ENCODE measurements at places on chromosomes 11 and 22.

- DNase-seq: no peak
Measured at GRCh38 chr11:7098235-7098832, 9.5 kb downstream of the RBMXL2 start.

DNA sequence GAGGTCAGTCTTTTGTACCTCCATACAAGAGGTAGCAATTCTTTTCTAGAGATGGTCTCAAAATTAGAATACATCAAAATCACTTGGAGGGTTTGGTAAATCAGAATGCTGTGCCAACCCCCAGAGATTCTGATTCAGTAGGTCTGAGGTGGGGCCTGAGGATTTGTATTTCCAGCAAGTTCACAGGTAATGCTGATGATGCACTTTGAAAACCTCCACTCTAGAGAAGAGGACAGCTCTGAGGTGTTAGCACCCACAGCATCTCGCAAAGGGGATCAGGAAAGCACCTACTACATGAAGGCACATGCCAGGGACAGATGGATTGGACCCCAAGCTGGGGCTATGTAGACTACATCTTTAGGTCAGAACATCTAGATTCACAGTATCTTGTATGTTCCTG lies 7.2 kb downstream of the KCTD14 start:
- no peak for DNase-seq

GRCh38 chr11:70916351-70916750 lies 336.0 kb downstream of the SHANK2 start:
- DNase-seq: no peak

GRCh38 chr22:42717197-42717928 lies 3.3 kb downstream of the A4GALT start:
- DNase-seq: no peak

- DNase-seq: no peak
Measured at GRCh38 chr11:50072226-50073112, 39.8 kb downstream of the OR4C45 start.

GRCh38 chr11:126129727-126130671 lies 67.3 kb upstream of the CDON start:
- no peak for DNase-seq

- DNase-seq: no peak
Measured at GRCh38 chr22:47384977-47385376, 622.5 kb downstream of the TBC1D22A start.

DNA sequence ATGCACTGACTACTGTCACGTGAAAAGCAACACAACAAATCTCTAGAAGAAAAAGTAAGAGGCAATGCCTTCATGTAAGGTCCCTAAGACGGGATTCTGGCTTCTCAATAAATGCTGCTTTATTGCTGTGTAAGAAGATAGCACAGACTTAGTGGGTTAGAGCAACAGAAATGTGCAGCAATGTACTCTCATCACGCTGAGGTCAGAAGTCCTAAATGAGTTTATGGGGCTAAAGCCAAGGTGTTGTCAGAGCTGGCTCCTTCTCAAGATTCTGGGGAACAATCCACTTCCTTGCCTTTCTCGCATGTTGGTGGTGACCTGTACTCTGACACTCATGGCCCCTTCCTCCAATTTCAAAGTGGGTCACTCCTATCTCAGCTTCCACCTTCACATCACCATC lies 93.4 kb downstream of the SHANK2 start:
- DNase-seq: no peak

- DNase-seq: no peak
Measured at GRCh38 chr11:2512431-2513407, 67.9 kb downstream of the KCNQ1 start.

GRCh38 chr22:20551805-20552442 lies 44.5 kb downstream of the MED15 start:
- peak; percentile 61 for DNase-seq

- no peak for DNase-seq
Measured at GRCh38 chr22:31474743-31475142, 14.9 kb downstream of the EIF4ENIF1 start.

DNA sequence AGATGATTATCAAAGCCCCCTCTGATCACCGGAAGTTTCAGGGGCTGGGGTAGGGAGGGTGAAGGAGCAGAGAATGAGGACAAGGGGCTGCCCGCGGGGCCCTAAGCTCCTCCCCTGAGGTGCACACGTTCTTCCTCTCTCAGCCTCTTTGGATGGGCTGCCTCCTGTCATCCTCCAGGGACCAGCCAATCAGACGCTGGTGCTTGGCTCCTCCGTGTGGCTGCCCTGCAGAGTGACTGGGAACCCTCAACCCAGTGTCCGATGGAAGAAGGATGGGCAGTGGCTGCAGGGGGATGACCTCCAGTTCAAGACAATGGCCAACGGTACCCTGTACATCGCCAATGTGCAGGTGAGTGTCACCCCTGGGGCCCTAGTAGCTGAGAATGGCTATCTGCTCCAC lies 7.5 kb downstream of the ROBO3 start:
- DNase-seq: no peak

GRCh38 chr22:41264408-41264941 lies 21.5 kb downstream of the RANGAP1 start:
- DNase-seq: peak; percentile 89

GRCh38 chr22:27459999-27460398 lies 341.6 kb downstream of the MN1 start:
- no peak for DNase-seq

DNA sequence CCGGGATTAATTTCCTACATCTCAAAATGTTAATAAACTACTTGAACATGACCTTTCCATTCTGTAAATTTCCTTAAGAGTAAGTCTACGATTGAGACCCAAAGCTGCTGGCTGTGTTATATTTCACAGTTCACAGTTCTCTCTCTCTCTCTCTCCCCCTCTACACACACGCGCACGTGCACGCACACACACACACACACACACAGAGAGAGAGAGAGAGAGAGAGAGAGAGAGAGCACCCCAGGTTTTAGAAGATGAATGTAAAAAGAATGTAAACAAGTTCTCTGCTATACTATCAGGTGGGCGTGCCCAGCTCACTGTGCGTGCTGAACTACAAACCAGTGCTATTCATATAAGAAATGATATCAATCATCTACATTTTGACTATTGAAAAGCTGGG lies 3.3 kb downstream of the BDNF start:
- DNase-seq: no peak

DNA sequence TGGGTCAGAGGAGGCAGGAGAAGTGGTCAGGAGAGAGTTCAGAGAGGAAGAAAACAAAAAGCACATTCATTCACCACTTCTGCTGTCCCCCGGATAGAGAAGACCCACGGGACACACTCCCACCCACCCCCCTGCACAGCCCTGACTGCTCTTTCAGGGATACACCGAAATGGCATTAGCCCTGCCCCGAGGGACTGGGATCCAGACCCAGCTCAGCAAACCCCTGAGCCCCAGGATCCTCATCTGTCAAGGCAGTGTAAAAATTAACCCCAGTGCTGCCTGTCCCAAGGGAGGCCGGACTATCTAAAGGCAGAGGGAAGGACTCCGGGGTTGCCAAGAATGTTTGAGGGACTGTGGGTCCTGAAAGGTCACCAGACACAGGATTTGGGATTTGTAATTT lies 31.2 kb downstream of the TPBGL start:
- no peak for DNase-seq

GRCh38 chr22:22938672-22939587 lies 51.3 kb downstream of the IGLL5 start:
- DNase-seq: no peak

DNA sequence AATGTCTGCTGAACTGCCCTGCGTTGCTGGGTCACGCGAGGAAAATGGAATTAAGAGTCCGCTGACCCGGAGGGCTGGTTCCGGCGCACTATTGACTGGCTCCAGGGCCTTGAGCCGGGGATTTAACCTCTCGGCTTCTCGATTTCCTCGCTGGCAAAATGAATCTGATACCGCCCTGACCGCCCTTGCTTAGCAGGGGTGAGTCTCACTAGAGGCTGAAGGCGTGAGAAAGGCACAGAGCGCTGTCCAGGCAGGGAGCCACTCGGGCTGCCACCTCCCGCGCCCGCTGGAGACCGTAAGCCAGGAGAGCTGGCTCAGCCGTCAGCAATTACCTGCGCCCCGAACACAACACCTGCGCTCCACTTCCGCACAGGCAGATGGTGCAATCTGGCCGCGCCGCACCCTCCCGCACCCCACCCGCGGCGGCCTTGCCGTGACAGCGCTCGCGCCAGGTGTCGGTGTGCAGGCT lies 65.6 kb downstream of the BUD13 start:
- no peak for DNase-seq

- no peak for DNase-seq
Measured at GRCh38 chr22:40819599-40820140, 524 bp upstream of the SLC25A17 start.

DNA sequence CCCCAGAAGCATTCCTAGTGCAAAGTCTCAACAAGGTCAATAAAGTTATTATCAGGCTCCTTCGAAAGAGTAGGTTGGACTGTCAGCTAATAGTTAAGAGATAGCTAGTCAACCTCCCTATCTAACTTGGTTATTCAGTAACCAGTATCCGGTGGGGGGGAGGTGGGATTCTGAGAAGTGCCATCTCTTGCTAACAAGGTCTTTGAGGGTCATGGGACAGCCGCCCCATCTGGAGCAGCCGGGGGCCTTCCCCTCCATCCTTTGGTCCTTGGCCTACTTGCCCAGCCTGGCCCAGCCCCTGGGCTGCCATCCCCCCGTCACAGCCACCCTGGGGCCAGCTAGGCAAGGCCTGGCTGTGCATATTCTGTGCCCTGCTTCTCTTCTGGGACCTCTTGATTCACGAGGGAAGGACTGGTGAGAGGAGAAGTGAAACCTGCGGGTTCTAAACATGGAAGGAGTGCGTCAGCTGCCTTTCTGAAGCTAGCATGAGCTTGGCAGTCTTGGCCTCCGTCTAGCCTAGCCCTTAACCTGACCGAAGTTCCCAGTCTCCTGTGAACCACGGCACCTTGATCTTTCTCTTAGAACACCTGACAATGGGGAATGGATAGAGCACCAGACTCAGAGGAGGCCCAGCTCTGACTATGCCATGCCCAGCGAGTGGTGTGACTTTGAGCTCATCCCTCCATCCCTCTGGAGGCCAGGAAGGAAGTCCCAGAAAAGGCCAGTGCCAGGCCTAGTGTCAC lies 9.3 kb downstream of the SLC37A2 start:
- DNase-seq: peak; percentile 16

- DNase-seq: no peak
Measured at GRCh38 chr11:116694815-116695590, 77.8 kb downstream of the BUD13 start.

DNA sequence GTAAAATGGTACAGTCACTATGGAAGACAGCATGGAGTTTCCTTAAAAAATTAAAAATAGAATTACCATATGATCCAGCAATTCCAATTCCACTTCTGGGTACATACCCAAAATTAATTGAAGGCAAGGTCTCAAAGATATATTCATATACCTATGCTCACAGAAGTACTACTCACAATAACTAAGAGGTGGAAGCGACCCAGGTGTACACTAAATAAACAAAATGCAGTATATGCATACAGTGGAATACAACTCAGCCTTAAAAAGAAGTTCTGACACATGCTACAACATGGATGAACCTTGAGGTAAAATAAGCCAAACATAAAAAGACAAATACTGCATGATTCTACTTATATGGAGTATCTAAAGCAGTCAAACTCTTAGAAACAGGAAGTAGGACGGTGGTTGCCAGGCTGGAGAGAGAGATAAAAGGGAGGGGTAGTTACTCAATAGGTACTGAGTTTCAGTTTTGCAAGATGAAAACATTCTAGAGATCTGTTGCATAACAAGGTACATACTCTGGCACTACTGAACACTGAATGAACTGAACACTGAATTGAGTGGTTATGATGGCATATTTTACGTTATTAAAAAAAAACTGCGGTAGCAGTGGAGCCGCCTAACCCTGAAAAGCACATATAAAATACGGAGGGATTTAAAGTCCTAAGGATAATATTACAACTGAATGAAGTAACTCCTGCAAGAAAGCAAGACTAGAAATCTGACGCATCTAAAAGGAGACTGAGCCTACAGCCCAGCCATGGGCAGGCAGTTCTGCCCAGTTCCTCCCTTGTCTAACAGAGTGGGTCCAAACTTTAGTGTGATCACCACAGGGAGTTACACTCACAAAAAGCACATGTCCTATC lies 12.8 kb downstream of the DGCR2 start:
- DNase-seq: no peak

DNA sequence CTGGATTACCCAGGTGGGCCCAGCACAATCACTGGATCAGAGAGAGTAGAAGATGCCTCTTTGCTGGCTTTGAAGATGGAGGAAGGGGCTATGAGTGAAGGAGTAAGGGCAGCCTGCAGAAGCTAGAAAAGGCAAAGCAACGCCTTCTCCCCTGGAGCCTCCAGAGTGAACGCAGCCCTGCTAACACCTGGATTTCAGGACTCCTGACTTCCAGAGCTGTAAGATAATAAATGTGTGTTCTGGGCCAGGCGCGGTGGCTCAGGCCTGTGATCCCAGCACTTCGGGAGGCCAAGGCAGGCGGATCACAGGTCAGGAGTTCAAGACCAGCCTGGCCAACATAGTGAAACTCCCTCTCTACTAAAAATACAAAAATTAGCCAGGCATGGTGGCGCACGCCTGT lies 102.4 kb downstream of the MORC2 start:
- no peak for DNase-seq

GRCh38 chr11:123083623-123084029 lies 21.7 kb upstream of the HSPA8 start:
- no peak for DNase-seq

DNA sequence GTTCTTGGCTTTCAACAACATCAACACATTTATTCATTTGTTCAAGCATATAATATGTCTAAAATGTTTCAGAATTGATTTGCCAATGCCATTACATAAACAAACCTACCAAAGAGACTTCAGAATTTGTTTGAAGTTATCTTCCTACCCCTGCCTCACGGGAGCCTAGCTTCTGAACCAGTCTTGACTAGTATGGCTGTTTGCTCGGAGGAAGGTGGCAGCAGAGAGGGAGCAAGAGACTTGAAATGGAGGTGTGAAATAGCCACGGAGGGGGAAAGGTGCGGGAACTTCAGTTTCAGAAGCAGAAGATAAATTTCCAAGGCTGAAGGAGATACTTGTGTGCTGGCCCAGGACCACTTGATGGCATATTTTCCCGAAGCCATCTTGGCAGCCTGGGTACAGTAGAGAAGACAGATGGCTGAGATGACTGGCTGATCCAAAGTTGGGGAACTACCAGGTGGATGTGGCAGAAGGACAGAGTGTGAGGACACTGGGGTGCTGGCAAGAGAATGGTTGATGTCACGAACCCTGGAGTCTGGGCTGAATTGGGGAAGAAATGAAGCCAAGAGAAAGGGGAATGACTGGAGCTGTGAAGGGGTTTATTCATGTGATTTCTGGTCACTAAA lies 14.0 kb upstream of the MTCH2 start:
- DNase-seq: no peak

GRCh38 chr22:28480000-28480715 lies 199.5 kb downstream of the TTC28 start:
- DNase-seq: no peak

GRCh38 chr22:22593964-22594656 lies 35.0 kb upstream of the PRAME start:
- DNase-seq: no peak

DNA sequence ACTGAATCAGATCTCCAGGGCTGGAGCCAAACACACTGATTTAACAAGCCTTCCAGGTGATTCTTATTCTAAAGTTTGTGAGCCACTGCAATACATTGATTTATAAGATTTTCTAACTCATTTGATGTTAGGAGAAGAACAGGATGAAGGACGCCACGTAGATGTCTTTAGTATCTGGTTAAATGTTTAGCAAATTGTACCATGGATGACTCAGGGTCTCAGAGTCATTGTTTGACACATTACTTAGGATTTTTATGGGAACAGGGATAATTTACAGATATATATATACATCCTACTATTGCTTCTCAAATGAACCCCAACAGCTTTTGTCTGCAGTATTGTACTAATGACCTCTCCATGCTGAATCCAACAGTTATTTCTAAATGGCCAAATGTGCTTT lies 143.1 kb upstream of the DDI1 start:
- no peak for DNase-seq

Data from hippocampal formation (tissue), 2 donors.